ENCODE measurements at places on chromosomes 11 and 22.
A peak's percentile ranks its signal among the peaks of the same experiment; 100 is the strongest.

DNA sequence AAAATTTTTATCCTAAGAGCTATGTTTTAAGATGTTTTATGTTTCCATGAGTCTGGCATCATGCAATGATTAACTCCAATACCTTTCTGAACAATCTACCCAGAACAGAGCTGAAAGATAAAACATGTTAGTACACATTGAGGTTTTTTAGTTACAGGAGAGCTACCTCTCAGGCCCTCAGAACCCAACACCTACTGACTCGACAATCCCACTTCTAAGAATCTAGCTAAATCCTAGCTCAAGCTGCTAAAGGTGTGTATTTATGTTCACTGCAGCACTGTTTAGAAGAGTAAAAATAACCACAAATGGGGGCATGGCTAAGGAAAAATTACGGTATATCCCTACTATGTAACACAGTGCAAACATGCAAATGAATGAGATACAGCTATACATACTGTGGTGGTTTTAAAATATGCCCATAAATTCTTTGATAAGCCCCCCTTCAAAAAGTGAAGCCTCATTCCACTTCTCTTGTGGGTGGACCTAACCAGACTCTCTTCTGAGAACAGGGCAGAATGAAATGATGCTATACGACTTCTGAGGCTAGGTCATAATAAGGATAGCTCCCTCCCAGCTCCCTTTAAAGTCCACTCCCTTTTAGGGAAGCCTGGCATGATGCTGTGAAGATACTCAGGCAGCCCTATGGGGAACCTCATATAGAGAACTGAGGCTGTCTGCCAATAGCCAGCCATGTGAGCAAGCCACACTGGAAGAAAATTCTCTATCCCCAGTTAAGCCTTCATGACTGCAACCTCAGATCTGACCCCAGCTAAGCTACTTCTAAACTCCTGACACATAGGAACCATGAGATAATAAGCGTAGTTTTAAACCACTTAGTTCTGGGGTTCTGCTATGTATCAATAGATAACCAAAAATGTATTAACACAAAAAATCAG lies 29.5 kb downstream of the TMEM123 start:
- H3K4me1 ChIP-seq: no peaks in the 10 kb centered on the region
- no peak overlapping the region for H3K4me3 ChIP-seq
- no peaks in the 10 kb centered on the region for H3K27me3 ChIP-seq
- DNase-seq: no peak
- no peaks in the 10 kb centered on the region for H3K36me3 ChIP-seq

- no peak overlapping the region for H3K4me3 ChIP-seq
- no peak overlapping the region for H3K27ac ChIP-seq
- DNase-seq: no peak
- H3K4me1 ChIP-seq: 0 out of 2 replicates have a peak, but pooled peaks cover 6% of the 10 kb centered on the region
- H3K36me3 ChIP-seq: peaks cover 2% of the 10 kb centered on the region
Measured at GRCh38 chr11:19845626-19846025, 133.0 kb downstream of the NAV2 start.

DNA sequence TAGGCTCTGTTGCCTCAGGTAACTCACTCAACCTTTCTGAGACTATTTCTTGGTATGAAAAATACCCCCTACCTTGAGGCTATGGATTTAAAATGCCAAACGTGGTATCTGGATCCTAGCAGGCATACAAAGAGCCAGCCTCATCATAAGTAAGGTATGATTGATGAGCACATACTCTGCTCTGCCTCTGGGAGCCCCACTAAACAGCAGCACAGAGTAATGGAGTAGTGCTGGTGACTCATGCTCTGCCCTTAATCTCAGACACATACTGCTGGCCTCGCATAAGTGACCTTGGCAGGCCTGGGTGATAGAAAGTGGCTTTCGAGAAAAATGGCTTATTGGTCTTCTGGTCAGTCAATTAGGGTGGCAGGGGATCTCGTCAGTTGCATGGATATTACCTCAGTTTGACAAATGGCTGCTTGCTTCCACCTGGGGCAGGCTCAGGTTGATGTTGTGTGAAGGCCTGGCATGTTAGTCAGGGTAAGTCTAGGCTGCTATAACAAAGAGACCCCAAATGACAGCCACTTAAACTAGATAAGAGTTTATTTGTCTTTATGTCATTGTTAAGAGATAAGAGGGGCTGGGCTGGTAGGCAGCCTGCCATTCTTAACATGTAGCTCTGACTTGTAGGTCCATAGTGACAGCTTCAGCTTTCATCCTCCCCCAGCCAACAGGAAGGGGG lies 15.2 kb upstream of the SLC6A5 start:
- no peak overlapping the region for H3K27ac ChIP-seq
- H3K4me1 ChIP-seq: no peaks in the 10 kb centered on the region
- peak; percentile 3 for DNase-seq
- H3K4me3 ChIP-seq: no peak overlapping the region
- no peaks in the 10 kb centered on the region for H3K27me3 ChIP-seq

DNA sequence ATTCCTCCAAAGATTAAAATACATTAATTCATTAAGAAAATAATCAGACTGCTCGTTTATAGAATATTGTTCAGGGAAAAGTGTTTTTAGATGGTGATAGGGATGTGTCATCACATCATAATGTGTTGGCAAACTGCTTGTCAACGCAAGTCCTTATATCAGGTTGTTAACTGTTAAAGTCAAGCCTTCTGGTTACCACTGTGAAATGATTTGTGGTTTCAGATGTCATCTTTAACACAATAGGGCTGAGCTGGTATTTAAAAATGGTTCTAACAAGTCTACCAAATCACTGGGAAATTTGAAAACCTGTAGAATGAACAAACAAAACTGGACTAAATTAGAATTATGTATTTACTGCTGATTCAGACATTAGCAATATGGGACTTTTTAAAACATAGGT lies 2.4 kb upstream of the MMP13 start:
- H3K27ac ChIP-seq: no peak overlapping the region
- no peaks in the 10 kb centered on the region for H3K36me3 ChIP-seq
- H3K27me3 ChIP-seq: no peaks in the 10 kb centered on the region
- no peak overlapping the region for H3K4me3 ChIP-seq

- no peaks in the 10 kb centered on the region for H3K36me3 ChIP-seq
- DNase-seq: peak; percentile 86
- H3K4me1 ChIP-seq: no peaks in the 10 kb centered on the region
- H3K4me3 ChIP-seq: 0 out of 2 replicates have a peak overlapping the region, but pooled peaks have one; percentile 28
- H3K27ac ChIP-seq: no peak overlapping the region
- no peaks in the 10 kb centered on the region for H3K27me3 ChIP-seq
Measured at GRCh38 chr22:23849009-23850006, 8.4 kb upstream of the SLC2A11 start.

All from GM23248 (cell line).